ENCODE measurements at places on chromosomes 3 and 15.

DNA sequence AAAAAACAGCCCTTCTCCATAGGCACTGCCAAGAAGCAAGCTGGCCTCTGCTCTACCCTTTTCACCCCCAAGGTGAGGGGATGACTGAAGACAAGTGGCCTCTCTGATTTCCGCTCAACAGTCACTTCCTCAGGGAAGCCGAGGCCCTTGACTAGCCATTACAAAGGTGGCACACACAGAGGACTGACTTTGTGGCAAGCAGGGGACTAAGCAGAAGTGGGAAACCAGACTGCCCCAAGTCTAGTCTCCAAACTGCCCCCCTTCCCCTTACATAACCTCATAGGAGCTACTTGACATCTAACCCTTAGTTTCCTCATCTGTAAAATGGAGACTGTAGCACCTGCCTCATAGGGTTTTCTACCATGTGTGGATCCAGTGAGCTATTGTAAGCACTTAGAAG, 118.9 kb downstream of the FOXP1 start:
- DNase-seq = no peak

DNA sequence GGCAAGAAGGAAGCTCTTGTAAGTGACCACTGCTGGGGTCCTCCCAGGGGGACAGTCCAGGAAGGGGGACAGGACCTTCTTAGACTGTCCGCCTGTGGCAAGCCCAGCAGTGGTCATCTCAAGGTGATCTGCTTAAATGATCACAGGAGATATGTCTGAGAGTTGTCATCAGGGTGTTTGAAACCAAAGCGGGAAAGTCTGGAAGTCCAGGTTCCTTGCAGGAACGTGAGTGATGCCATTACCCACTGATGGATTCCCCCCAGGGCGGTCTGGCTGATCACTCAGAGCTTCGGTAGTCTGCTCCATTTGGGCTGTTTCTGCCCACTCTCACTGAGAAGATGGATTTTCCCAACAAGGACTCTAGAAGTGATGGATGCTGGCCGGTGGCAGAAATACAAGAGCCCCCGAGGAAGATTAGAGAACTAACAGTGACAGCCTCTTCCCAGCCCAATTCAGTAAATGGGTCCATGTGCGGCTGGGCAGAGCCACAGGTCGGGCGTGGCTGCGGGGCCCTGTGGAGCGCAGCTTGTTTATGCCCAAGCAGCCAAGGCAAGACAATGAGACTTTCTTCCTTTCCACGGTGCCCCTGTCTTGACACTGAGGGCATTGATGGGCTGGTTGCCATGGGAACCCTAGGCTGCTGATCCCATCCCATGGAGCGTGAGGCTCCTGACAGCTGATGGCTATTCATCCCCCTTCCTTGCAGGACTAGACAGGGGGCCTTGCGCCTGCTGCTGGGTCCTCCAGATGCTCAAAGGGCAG, 9.5 kb downstream of the PCSK6 start:
- no peak for DNase-seq

DNA sequence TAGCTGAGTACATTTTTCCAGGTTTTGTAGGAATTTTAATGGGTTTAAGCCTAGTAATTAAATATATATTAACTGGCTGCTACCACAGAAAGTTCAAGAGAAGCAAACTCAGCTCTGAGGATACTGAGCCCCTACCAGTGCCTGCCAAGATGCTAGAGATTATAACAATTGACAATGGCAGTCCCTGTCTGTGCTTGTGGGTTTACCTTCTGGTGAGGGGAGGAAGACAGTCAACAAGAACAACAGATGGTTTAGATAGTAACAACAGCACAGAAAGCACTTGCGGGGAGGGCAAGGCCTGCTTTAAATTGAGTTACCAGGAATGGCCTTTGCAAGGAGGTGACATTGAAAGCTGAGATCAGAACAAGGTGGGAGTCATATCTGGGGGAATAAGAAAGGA, 56.6 kb upstream of the ARHGEF3 start:
- DNase-seq = no peak

- no peak for DNase-seq
Observed at GRCh38 chr3:59450946-59451763, 401.3 kb upstream of the CFAP20DC start.

DNA sequence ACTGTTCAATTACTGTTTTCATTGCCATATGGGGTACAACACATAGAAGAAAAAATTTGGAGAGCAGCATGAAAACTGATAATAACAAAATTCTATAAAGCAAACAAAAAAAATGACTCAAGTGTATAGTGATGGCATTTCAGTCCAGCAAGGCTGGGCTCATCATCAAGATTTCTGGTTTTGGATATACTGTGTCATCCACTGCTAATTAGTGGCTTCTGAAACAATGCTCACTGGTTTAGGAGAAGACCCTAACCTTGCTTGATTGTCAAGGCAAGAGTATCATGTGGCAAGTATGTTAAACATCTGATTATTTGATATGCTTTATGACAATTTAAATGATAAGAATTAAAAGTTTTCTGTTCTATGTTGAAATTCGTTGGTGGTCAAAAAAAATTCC, 96.9 kb downstream of the RFX7 start:
- no peak for DNase-seq

GRCh38 chr15:48395521-48396011, 64.3 kb downstream of the DUT start:
- DNase-seq = no peak

- DNase-seq = no peak
Observed at GRCh38 chr3:129315223-129315997, 36.7 kb downstream of the HMCES start.

DNA sequence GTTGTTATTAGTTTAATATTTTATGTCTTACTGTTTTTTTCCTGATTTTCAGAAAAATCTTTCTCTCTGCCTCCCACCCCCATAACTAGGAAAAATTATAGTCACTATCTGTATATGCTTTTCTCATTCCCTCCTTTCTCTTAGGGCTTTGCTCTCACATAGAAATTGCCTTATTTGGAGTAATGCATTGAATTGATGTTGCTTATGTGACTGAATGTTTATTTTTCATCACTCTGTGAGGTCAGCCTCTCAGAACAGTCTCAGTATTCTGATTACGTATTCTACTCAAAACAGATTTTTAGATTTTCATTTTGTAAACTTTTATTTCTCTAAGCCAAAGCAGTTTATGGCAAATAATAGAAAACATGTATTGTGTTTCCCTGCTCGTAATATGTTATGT, 121.0 kb downstream of the SLMAP start:
- no peak for DNase-seq

GRCh38 chr3:12536423-12536822, 8.9 kb downstream of the MKRN2OS start:
- no peak for DNase-seq

GRCh38 chr3:149374793-149375500, 2.5 kb downstream of the TM4SF1 start:
- no peak for DNase-seq

GRCh38 chr15:35491999-35492398, 54.0 kb downstream of the DPH6 start:
- DNase-seq = no peak

GRCh38 chr3:16171009-16171408, 3.5 kb upstream of the GALNT15 start:
- no peak for DNase-seq

GRCh38 chr3:15102256-15102655, 3.3 kb upstream of the RBSN start:
- no peak for DNase-seq

DNA sequence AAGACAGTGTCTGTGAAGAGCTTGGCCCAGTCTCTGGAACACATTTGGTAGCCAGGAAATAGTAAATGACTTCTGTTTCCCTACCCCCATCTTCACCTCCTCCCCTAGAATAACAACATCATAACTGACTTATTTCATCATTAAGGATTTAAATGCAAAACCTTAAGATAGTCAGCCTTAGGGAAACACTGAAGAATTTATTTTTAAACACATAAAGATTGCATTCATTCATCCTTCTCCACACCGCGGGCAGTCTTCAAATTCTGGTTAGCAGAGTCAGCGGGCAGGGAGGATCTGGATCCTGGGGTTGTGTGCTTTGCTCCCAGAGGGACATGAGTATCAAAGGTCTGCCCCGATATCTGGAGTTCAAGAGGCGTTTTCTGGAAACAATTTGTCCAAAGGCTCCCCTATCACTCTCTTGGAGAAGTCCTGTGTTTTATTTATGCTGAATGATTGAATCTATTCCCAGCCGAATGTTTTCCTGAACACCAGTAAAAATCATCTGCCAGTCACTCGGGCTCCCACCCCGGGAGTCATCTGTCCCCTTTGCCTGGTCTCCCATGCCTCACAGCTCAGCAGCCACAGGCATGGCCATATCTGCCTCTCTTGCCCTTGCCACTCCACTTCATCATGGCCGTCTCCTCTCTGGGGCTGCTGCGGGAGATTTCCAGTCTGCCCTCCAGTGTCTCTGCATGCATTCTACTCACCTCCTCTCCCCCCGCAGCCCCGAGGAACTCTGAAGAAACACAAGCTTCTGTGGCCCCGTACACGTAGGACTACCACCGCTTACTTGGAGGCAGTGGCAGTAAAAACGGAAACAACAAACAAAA, 234.7 kb upstream of the CTDSPL start:
- DNase-seq = no peak

DNA sequence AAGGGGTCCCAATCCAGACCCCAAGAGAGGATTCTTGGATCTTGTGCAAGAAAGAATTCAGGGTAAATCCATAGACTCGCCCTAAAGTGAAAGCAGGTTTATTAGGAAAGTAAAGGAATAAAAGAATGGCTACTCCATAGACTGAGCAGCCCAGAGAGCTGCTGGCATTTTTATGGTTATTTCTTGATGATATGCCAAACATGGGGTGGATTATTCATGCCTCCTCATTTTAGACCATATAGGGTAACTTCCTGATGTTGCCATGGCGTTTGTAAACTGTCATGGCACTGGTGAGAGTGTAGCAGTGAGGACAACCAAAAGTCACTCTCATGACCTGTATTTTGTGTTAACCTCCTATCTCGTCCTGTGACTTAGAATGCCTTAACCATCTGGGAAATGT, 142.2 kb downstream of the DOCK3 start:
- DNase-seq = no peak

DNA sequence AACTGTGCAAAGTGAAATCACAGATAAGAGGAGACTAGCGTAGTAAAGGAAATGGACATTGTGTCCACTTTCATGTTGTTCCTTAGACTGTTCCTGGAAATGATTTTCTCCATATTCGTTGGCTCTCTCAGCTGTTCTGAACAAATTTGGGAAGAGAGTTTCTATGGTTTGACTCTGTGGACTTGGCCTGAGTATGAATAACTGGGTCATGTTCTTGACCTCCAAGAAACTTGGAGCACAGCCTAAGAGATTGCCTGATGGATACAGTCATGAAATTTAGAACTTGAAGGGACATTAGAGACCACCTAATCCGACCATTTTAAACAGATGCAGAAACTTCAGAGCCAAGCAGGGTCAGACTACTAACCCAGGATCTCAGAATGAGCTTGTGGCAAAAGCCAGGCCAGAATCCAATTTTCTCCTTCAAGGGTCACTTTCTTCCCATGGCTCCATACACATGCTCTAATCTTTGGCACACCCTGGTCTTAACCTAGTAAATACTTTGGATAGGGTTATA, 430.4 kb downstream of the RBMS3 start:
- DNase-seq = no peak
